Prostate gland (tissue), 2 donors: ENCODE measurements at places on chromosomes 11 and 22.

GRCh38 chr22:18033204-18033998 lies 9.0 kb upstream of the MICAL3 start:
- no peak for DNase-seq

- DNase-seq = no peak
These were observed 13.8 kb downstream of the UQCR10 start for GRCh38 chr22:29780748-29781676.

- DNase-seq = no peak
These were observed 22.4 kb downstream of the MICAL2 start for GRCh38 chr11:12132790-12133145.

DNA sequence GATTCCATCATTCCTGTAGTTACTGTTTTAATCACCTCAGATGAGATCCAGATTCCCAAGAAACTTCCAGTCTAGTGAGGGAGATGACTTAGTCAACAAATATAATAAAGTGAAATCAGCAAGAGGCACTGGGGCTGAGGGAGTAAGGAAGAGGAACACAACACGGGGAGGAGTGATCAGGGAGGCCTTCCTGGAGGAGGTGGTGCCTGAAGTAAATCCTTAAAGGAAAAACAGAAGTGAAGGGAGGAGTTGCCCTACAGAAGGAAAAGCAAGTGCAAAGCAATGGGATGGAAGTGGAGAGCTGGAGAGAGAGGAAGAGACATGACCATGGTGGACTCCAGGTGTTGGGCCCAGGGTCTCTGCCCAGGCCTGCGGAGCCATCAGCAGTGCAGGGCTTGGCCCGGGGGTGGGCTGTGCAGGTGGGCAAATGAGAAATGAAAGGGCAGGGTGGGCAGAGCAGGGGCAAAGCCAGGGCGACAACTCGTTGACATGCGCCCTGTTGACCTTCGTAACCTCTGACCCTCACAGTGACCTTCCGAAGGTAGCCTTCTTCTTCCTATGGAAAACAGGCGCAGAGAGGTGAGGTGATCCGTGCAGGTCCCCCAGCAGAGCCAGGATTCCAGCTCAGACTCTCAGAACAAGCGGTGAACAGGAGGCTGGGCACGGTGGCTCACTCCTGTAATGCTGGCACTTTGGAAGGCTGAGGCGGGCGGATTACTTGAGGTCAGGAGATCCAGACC lies 12.1 kb upstream of the PPARA start:
- DNase-seq = no peak
